ENCODE measurements at places on chromosomes 11 and 22.
A peak's percentile ranks its signal among the peaks of the same experiment; 100 is the strongest.

DNA sequence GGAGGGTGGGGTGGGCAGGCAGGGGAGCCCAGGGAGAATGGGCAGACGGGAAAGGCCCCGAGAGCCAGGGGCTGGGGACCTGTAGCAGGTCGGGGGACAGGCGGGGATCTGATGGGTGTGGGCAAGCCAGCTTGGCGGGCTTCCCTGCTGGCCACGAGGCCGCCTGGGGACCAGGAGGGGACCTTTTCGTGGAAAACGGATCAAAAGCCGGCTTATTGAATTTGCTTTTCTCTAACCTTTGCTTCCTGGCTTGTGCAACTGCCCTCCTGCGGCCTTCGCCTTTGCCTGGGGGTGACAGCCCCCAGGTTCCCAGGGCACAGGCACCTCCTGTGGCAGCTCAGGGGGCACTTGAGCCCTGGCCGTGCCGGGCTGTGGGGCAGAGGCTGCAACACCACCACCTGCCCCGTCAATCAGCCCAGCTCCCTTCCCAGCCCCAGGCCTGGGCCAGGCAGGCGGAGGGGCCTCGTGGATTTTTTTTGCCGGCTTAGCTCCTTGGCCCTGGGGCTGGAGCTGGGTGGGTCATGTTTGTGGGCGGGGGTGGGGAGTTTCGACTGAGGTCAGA is 41.6 kb upstream of the H19 start:
- no peak for DNase-seq

DNA sequence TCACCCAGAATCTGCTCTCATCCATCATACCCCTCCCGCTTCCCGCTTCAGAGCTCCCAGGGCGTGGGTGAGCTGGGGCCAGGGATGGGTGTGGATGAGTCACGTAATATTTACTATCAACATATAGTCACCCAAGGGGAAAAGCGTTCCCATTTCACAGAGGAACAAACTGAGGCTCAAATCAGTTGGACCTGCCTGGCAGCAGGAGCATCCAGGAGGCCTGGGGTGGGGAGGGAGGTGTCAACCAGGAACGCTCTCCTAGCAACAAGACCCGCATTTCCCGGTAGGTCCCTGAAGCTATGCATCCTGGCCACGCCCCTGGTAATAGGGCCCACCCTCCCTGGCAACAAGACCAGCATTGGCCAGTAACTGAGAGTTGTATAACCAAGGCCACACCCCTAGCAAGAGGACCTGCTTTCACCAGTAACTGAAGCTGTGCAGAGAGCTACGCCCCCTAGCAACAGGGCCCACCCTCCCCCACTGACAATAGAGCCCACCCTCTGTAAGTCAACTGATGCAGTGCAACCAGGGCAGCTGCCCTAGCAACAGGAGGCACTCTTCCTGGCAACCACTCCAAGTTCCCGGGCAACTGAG is 32.7 kb upstream of the TXNRD2 start:
- DNase-seq: peak; percentile 97

GRCh38 chr22:25775531-25775930 is 33.5 kb downstream of the MYO18B start:
- no peak for DNase-seq

DNA sequence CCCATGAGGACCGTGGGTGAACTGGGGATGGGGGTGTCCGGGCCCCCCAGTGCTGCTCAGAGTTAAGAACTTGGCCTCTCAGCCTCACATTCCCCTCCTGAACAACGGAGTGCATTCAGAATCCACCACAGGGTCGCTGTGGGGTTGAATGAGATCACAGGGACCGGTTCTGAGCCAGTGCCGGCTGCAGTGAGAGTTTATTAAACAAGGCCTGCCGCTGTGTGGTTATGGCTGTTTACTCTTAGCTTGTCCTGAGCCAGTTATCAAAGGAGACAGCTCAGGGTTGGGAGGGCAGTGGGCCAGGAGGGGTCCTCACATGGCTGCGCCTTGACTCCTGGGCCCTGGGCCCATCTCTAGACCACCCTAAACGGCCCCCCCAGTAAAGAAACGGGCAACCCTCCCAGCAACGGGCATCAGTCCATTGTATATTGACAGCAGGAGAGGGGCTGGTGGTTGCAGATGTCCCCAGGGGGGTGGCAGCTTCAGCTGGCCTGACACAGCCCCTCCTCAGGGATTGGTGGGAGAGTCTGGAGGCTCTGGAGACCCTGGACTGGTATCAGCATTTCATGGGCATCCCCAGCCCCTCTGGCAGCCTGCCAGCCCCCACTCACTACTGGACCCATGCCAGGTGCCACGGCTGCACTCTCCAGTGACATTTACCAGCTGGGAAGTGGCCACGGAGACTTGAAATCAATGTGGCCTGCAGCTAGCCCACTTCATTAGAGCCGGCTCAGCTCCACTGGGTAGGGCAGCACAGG is 15.1 kb upstream of the CABP7 start:
- peak; percentile 53 for DNase-seq
